ENCODE measurements at places on chromosomes 5 and 9.

- peak overlapping the region; percentile 71 for H3K27ac ChIP-seq
- DNase-seq: no peak
- H3K36me3 ChIP-seq: peaks cover 31% of the 10 kb centered on the region
- H3K4me1 ChIP-seq: peaks cover 24% of the 10 kb centered on the region
- H3K27me3 ChIP-seq: no peaks in the 10 kb centered on the region
These were observed 70.5 kb downstream of the SMIM23 start for GRCh38 chr5:171855798-171856763.

DNA sequence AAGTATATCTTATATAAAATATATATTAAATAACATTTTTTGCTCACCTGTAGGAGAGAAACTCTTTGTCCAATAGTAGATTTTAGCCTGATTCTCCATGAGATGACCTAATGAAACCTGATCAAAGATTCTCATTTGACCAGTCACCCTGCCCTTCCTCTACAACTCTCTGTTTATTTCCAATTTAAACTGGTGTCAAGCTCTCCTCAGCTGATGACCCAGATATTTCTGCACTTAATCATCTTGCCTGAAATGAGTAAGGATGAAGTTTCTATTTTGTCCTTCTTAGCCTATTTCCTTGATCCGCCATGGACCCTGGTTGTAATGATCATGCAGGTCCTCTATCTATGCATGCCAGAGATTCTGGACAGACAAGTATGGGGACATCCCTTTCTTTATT, 179.3 kb upstream of the FGF10 start:
- H3K4me3 ChIP-seq: no peak overlapping the region
- no peaks in the 10 kb centered on the region for H3K4me1 ChIP-seq
- H3K27me3 ChIP-seq: no peaks in the 10 kb centered on the region
- H3K36me3 ChIP-seq: no peaks in the 10 kb centered on the region

DNA sequence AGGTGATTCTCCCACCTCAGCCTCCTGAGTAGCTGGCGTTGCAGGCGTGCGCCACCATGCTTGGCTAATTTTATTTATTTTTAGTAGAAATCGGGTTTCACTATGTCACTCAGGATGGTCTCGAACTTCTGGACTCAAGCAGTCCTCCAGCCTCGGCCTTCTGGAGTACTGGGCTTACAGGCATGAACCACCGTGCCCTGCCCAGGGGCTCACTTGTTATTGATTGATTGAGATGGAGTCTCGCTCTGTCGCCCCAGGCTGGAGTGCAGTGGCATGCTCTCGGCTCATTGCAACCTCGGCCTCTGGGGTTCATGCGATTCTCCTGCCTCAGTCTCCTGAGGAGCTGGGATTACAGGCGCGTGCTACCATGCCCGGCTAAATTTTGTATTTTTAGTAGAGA, 1.6 kb downstream of the HSPA4 start:
- DNase-seq: no peak
- H3K27ac ChIP-seq: no peak overlapping the region
- H3K4me3 ChIP-seq: peak overlapping the region; percentile 98
- H3K27me3 ChIP-seq: no peaks in the 10 kb centered on the region

DNA sequence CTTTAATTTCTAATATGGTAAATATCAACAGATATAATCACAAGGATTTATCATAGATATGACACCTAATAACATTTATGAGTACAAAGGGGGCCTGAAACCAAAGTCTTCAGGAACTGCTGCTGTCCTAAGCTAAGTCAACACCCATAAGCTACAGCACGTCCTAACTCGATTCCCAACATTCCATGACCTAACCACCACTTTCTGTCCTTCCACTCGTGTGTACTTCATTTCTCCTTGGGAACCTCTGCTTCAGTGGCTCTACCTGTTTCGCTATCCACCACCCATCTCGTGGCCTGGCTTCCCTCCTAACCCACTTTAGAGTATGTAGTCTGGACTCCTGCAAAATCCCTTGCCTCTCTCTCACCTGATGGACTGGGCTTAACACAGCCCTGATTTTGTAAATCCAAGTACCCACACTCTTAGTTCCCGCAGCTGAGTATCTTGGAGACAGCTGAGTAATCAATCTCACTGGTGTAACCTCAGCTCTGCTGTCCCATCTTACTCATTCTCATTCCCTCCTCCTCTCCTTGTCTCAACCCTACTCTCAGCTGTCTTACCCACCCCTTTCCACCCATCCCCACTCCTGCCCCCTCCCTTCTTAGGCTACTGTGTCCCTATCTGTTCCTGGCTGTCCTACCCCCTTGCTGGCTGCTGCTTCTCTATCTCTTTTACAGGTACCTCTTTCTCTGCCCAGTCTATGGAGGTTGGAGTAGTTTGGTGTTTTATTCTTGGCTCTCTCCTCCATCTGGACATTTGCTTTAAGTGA, 101.8 kb downstream of the MAST4 start:
- no peak overlapping the region for H3K4me3 ChIP-seq
- no peak overlapping the region for H3K27ac ChIP-seq
- H3K4me1 ChIP-seq: no peaks in the 10 kb centered on the region
- DNase-seq: no peak
- H3K27me3 ChIP-seq: no peaks in the 10 kb centered on the region

- no peak overlapping the region for H3K27ac ChIP-seq
- no peaks in the 10 kb centered on the region for H3K27me3 ChIP-seq
- H3K36me3 ChIP-seq: peaks cover 18% of the 10 kb centered on the region
- no peak overlapping the region for H3K4me3 ChIP-seq
- peaks cover 14% of the 10 kb centered on the region for H3K4me1 ChIP-seq
- DNase-seq: no peak
These were observed 40.5 kb upstream of the TRIO start for GRCh38 chr5:14102666-14103065.

DNA sequence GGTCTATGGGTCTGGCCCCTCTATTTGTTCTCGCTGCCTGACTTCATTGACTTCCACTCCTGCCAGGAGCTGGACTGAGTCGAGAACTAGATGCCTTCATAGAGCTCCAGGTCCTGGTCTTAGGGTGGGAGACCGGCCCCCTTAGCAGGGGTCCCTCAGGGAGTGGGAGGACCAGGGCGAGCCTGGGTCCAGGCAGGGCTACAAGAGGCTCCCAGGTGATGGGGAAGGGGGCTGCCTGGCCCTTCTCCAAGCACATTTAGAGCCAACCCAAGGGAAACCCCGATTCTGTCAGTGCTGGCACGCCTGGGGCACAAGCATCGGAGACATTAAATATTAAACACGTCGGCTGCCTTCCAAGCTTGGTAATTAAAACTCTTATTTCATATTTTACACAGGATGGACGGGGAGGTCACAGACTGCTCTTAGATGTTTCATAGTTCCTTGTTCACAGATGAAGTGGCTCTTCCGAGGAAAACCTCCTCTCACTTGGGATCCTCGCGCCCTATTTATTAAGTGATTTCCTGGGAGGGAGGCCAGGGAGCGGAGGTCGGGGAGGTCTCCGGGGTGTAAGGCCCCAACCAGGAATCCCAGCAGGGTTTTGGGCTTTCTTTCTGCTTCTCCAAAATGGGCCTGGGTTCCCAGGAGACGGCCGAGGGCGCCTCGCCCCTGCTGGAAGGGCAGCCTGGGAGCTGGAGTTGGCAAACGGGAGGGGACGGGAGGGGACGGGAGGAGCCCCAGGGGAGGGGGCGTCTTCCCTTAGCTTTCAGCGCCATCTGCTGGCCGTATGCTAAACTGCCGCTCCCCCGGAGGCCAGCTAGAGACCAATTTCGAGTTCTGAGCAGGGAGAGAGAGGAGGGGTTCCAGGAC, 23.4 kb upstream of the ZBTB43 start:
- no peaks in the 10 kb centered on the region for H3K4me1 ChIP-seq
- no peaks in the 10 kb centered on the region for H3K36me3 ChIP-seq
- H3K4me3 ChIP-seq: no peak overlapping the region
- peak; percentile 71 for DNase-seq
- H3K27me3 ChIP-seq: peaks cover 40% of the 10 kb centered on the region
- no peak overlapping the region for H3K27ac ChIP-seq

GRCh38 chr9:6628704-6629103, 16.8 kb downstream of the GLDC start:
- H3K4me1 ChIP-seq: peaks cover 35% of the 10 kb centered on the region
- no peak overlapping the region for H3K4me3 ChIP-seq
- no peaks in the 10 kb centered on the region for H3K36me3 ChIP-seq
- peaks cover 9% of the 10 kb centered on the region for H3K27me3 ChIP-seq
- H3K27ac ChIP-seq: no peak overlapping the region

- H3K4me3 ChIP-seq: no peak overlapping the region
- no peak for DNase-seq
- H3K4me1 ChIP-seq: no peaks in the 10 kb centered on the region
- no peaks in the 10 kb centered on the region for H3K36me3 ChIP-seq
- no peaks in the 10 kb centered on the region for H3K27me3 ChIP-seq
- H3K27ac ChIP-seq: no peak overlapping the region
These were observed 189.7 kb downstream of the CSNK1G3 start for GRCh38 chr5:123701511-123702200.

GRCh38 chr9:26669701-26670670, 222.6 kb downstream of the CAAP1 start:
- no peaks in the 10 kb centered on the region for H3K27me3 ChIP-seq
- H3K4me1 ChIP-seq: no peaks in the 10 kb centered on the region
- no peak overlapping the region for H3K4me3 ChIP-seq

DNA sequence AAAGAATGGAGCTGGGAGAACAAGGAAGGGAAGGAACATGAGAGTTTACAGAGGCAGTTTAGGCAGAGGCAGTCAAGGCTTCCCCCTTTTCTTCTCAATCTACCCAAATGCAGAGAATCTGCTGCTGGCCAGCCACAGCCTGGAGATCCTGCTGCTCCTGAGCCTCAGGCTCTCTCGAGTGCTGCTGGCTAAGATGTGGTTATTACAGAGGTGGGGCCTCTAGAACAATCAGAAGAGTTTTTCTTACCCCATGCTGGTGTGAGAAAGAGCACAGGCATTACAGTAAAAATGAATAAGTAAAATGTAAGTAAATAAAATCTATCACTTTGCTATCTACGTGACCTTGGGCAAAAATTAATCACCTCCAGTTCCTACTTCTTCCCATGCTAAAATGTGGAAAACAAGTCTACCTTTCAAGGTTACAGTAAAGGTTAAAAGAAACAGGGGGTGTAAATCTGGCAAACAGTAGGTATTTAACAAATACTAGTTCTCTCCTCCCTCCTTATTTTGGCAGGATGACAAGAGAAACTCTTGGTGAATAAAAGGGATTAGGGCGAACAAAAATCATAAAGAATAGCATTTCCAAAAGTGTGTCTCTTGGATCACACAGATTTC, 31.1 kb downstream of the FBXW11 start:
- peak overlapping the region; percentile 75 for H3K27ac ChIP-seq
- H3K4me3 ChIP-seq: peak overlapping the region; percentile 1
- H3K4me1 ChIP-seq: peaks cover 52% of the 10 kb centered on the region
- peaks cover 16% of the 10 kb centered on the region for H3K36me3 ChIP-seq

DNA sequence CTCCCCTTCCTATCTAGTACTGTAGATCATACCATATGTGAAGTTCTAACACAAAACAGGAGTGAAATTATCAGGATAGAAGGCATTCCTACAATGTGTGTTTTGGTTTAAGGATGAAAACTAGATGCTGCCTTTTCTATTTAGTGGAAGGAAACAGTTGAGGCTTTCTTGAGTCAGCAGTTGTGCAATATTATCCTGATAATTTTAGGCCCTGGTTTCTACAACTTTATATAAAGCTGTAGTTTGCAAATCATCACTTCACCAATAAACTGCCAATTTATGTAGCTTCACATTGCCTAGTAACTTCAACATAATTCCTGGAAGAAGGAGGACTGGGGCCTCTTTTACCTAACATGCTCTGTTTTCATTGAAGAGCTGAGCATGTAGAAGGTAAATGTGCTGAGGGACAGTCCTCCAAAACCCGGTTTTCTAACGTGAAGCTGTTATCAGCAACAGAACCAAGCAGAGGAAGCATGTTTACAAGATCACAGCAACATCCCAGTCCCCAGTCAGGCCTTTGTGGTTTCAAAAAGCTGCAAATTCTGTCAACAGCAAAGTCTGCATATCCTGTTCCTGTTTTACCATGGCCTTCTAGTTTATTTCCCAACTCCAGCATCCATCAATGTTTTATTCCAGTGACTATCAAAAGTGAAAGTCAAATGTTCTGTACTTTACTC, 513.4 kb upstream of the MEF2C start:
- peak overlapping the region; percentile 87 for H3K27ac ChIP-seq
- peak; percentile 24 for DNase-seq
- no peaks in the 10 kb centered on the region for H3K36me3 ChIP-seq

DNA sequence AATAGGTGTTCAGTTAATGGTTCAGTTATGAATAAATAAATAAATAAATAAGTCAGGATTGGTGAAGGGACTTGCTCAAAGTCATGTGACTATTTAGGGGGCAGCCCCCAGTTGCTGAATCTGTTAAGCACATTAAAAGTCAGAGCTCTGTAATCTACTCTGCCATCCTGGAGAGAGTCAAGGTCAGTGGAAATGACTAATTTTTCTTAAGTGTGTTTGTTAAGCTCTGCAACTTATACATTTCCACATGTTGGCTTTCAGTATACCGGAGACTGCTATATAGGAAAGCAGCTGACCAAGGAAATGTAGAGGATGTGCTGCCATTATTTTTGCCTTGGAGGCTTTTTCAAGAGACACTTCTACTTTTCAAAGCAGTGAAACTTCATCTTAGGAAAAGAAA, 57.9 kb downstream of the KIAA1958 start:
- no peak overlapping the region for H3K27ac ChIP-seq
- H3K4me3 ChIP-seq: no peak overlapping the region
- peaks cover 21% of the 10 kb centered on the region for H3K4me1 ChIP-seq
- no peaks in the 10 kb centered on the region for H3K27me3 ChIP-seq
- no peaks in the 10 kb centered on the region for H3K36me3 ChIP-seq

Measured in naive B cell (primary cell).